Memory B cell (primary cell): ENCODE measurements at places on chromosomes 6 and 20.

- H3K27ac ChIP-seq: no peak overlapping the region
- H3K36me3 ChIP-seq: peaks cover 3% of the 10 kb centered on the region
- no peaks in the 10 kb centered on the region for H3K27me3 ChIP-seq
- no peak overlapping the region for H3K4me3 ChIP-seq
- no peak for DNase-seq
- H3K4me1 ChIP-seq: no peaks in the 10 kb centered on the region
Measured at GRCh38 chr6:162416831-162417537, 310.6 kb downstream of the PRKN start.

DNA sequence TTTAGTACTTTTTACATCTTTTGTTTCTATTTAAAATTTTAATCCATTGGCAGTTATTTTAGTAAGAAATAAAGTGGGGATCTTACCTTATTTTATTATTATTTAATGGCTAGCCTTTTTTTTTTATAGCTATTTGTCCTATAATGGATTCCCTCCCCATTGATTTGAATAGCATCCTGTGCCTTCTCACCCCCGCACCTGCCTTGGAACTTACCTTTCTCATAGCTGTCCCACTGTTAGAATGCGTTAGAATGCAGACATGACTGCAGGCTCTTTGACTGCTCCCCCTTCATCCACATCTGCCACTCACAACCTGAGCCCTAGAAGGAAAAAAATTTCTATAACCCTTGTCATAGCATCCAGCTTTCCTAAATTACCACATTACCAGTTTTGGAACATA, 9.1 kb downstream of the PKIB start:
- H3K27ac ChIP-seq: no peak overlapping the region
- no peaks in the 10 kb centered on the region for H3K36me3 ChIP-seq
- no peaks in the 10 kb centered on the region for H3K4me1 ChIP-seq
- no peak for DNase-seq
- H3K4me3 ChIP-seq: no peak overlapping the region

GRCh38 chr20:20375862-20376261, 8.0 kb downstream of the INSM1 start:
- H3K4me1 ChIP-seq: no peaks in the 10 kb centered on the region
- H3K27me3 ChIP-seq: peaks cover 21% of the 10 kb centered on the region
- no peak overlapping the region for H3K27ac ChIP-seq
- no peak overlapping the region for H3K4me3 ChIP-seq

- DNase-seq: no peak
- no peaks in the 10 kb centered on the region for H3K27me3 ChIP-seq
- no peaks in the 10 kb centered on the region for H3K36me3 ChIP-seq
- peaks cover 4% of the 10 kb centered on the region for H3K4me1 ChIP-seq
- H3K4me3 ChIP-seq: no peak overlapping the region
Measured at GRCh38 chr20:15653396-15654207, 919.6 kb downstream of the KIF16B start.

DNA sequence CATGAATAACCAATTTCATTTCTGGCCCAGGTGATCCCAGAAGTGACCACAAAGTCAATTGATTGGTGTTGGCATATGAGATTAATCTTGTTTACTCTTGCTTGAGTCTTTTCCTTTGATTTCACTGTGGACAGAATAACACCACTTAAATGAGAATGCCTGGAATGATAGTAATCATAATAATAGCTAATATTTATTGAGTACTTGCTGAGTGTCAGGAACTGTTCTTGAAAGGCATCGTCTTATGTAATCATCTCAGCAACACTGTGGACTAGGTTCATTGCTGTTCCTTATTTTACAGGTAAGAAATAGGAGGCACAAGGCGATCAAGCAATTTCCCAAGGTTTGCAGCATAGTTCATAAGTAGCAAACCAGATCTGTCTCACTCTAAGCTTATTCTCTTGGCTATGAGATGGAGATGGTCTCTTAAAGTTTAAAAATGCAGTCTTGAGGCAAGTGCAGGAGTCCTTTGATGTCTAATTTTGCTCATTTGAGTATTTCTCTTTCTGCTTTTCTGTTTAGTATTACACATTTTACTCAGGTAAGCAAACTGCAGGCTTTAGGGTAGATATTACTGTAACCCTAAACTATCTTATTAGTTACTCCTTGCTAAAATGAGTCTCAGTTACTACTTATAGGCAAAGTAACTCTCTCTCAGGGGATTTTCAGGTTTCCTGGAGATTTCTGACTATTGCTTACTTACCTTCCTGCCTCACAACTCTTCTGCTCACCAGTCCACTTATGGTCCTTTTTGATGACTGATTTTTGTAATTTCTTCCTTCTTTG, 6.3 kb downstream of the ADGRG6 start:
- H3K27ac ChIP-seq: no peak overlapping the region
- H3K27me3 ChIP-seq: peaks cover 5% of the 10 kb centered on the region
- no peak for DNase-seq
- no peaks in the 10 kb centered on the region for H3K36me3 ChIP-seq
- no peaks in the 10 kb centered on the region for H3K4me1 ChIP-seq
- H3K4me3 ChIP-seq: no peak overlapping the region

DNA sequence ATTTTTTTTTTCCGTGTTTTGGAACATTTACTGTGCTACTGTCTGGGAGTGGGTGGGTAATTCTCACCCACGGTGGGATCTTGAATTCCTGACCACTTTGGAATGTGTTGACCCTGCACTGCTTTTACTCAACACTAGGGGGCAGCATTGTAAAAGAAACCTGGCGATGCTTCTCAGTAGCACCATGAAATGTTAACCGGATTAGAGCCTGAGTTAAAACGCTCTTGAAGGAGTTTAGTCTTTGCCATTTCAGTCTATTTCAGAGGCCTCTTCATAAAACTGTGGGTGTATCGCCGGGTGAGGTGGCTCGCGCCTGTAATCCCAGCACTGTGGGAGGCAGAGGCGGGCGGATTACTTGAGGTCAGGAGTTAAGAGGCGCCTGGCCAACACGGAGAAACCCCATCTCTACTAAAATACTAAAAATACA, 114.4 kb upstream of the PRND start:
- H3K36me3 ChIP-seq: no peaks in the 10 kb centered on the region
- peak; percentile 71 for DNase-seq
- no peak overlapping the region for H3K4me3 ChIP-seq
- H3K4me1 ChIP-seq: peaks cover 16% of the 10 kb centered on the region
- H3K27me3 ChIP-seq: peaks cover 6% of the 10 kb centered on the region

DNA sequence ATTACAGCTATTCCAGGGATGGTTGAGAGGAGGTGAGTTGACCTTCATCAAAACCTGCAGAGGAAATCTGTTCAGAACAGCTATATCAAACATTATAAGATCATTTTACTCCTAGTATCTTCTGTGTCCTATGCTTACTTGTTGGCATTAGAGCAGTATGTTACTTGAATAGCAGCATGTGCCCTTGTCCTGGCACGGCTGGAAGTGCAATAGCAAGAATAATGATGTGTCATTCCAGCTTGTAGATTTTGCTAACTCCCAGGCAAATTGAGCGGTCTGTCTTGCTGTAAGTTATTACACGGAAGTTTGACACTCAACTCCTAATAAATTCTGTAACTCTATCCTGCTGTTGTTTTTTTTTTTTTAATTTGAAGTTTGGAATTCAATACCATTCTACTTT, 385.5 kb downstream of the TENT5A start:
- no peaks in the 10 kb centered on the region for H3K4me1 ChIP-seq
- DNase-seq: no peak
- H3K27me3 ChIP-seq: no peaks in the 10 kb centered on the region

GRCh38 chr6:28188111-28188979, 36.7 kb upstream of the ZSCAN9 start:
- DNase-seq: no peak
- H3K27me3 ChIP-seq: no peaks in the 10 kb centered on the region
- no peaks in the 10 kb centered on the region for H3K4me1 ChIP-seq
- no peak overlapping the region for H3K27ac ChIP-seq
- no peak overlapping the region for H3K4me3 ChIP-seq
- peaks cover 3% of the 10 kb centered on the region for H3K36me3 ChIP-seq

GRCh38 chr20:19381947-19382346, 169.5 kb downstream of the SLC24A3 start:
- H3K27me3 ChIP-seq: no peaks in the 10 kb centered on the region
- DNase-seq: no peak
- no peak overlapping the region for H3K4me3 ChIP-seq
- no peaks in the 10 kb centered on the region for H3K36me3 ChIP-seq
- no peaks in the 10 kb centered on the region for H3K4me1 ChIP-seq

GRCh38 chr6:148548749-148549140, 198.1 kb upstream of the UST start:
- H3K27ac ChIP-seq: no peak overlapping the region
- H3K4me1 ChIP-seq: no peaks in the 10 kb centered on the region
- DNase-seq: no peak
- H3K27me3 ChIP-seq: peaks cover 2% of the 10 kb centered on the region
- no peaks in the 10 kb centered on the region for H3K36me3 ChIP-seq

DNA sequence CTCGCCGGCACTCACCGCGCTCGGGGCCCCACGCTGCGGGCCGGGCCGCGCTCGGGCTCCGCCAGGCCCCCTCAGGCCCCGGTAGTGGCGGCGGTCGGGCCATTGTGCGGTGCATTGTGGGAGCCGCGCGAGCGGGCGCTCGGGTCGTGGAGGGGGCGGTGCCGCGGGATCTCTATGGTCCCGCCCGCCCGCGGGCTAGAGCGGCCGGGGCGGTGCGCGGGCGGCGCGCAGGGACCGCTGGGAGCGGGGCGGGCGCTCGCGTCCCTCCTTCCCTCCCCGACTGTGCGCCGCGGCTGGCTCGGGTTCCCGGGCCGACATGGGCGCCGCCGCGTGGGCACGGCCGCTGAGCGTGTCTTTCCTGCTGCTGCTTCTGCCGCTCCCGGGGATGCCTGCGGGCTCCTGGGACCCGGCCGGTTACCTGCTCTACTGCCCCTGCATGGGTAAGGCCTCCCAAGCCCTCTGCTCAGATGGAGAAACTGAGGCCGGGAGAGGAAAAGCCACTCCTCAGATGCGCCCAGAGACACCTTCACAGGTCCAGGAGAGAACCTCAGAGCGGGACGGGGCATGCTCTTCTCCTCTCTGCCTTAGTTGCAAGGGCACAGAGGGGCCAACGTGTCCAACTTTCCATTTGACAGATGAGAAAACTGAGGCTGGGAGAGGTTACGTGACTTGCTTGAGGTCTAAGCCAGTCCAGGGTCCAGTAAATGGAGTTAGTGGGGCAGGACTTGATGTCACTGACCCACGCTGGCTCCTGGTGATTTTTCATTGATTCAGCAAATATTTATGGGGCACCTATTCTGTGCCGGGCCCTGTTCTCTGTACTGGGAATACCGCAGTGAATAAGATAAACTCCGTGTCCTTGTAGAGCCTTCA, at the start of the genes PLAGL2 and POFUT1:
TSS of gene PLAGL2 (minus strand) at position 118 of the 873 bp plus-strand sequence. CDS start 5,565 bp downstream, outside the sequence.
TSS of gene POFUT1 (plus strand) at position 255 of the 873 bp plus-strand sequence. CDS start at position 317, 62 bp downstream.
- peaks cover 55% of the 10 kb centered on the region for H3K4me1 ChIP-seq
- peak within 1 kb of the TSS; percentile 93 for H3K27ac ChIP-seq
- no peaks in the 10 kb centered on the region for H3K27me3 ChIP-seq
- peak within 1 kb of the TSS; percentile 95 for H3K4me3 ChIP-seq

DNA sequence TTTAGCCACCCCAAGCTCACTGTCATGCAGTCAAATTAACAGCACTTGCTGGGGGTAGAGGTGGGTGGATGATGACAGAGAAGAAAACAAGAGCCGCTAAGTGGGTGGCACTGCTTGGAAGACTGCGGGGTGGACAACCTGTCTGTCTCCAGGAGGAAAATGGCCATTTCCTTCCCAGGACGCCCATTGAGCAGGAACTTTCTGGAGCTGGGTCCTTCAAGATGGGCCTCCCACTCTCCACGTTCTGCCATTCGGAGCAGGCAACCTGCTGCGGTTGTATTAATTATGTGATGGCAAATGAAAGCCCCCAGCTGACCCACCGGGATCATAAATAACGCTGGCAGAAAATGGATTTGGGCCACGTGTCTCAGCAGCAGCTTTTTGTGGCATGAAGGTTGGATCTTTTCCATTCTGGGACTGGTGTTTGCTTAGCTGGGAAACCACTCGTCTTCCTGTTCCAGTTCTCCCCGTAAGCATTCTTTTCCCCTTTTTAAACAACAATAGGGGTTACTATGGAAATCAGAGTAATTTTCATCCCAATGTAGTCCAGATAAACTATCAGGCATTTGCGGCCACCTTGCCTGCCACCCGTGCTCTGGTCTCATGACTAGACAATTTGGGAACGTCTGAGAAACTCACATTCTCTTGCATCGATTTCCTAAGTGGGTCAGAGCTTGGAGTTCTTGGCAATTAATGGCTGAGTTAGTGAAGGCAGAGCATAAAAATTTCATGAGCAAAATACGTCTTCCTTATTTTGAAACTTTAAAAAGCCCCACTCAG, 215.5 kb downstream of the ANKRD60 start:
- H3K4me3 ChIP-seq: no peak overlapping the region
- H3K27me3 ChIP-seq: peaks cover 18% of the 10 kb centered on the region
- no peaks in the 10 kb centered on the region for H3K36me3 ChIP-seq
- H3K4me1 ChIP-seq: no peaks in the 10 kb centered on the region
- H3K27ac ChIP-seq: no peak overlapping the region
- no peak for DNase-seq

DNA sequence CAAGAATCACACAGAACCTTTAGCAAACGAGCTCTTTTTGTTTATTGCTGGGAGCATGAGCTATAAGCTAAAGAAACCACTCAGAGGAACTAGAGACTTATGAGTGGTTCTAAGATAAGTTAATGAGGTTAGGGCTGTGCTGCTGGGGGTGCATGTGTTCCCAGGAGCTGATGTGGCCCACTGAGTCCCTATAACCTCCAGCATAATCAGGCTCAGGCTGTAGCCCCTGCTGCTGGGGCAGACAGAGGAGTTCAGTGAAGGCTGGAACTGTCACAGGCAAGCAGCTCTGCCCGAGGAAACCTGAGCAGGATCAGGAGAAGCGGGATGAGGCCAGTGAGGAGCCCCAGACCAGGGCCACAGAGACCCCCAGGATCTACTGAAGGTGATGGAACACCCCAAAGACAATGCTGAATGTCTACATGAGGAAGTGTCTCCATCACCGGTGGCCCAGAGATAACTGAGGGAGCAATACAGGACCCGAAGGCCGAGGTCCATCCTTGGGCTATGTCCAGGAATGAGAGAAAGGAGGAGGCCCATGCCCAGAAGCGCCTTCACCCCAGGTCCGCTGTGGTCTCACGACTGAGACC, 17.3 kb downstream of the TUBB2B start:
- H3K4me1 ChIP-seq: peaks cover 10% of the 10 kb centered on the region
- H3K4me3 ChIP-seq: no peak overlapping the region
- no peaks in the 10 kb centered on the region for H3K36me3 ChIP-seq
- DNase-seq: no peak
- no peak overlapping the region for H3K27ac ChIP-seq

DNA sequence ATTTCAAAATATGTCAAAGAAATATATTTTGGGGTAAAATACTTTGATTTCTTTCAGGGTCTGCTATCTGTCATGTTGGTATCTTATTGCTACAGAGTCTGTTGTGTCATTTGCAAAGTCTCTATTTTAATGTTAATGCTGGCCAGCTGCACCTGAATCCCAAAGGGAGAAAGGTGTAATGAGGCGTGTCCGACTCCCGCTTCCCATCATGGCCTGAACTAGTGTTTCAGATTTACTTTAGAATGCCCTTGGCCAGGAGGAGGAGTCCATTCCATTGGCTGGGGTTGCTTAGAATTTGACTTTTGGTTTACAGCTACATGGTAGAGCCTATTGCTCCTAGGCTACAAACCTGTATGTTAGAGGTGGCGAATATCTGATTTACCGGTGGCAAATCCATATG, 69.3 kb downstream of the FAM50B start:
- no peaks in the 10 kb centered on the region for H3K36me3 ChIP-seq
- H3K27me3 ChIP-seq: peaks cover 3% of the 10 kb centered on the region
- H3K27ac ChIP-seq: no peak overlapping the region
- no peak overlapping the region for H3K4me3 ChIP-seq

GRCh38 chr6:144349690-144350527, 64.8 kb downstream of the UTRN start:
- peaks cover 19% of the 10 kb centered on the region for H3K36me3 ChIP-seq
- peak overlapping the region; percentile 85 for H3K27ac ChIP-seq
- no peaks in the 10 kb centered on the region for H3K27me3 ChIP-seq
- no peak for DNase-seq
- H3K4me3 ChIP-seq: peak overlapping the region; percentile 71

GRCh38 chr6:36659271-36659670, 19.2 kb upstream of the CDKN1A start:
- no peak for DNase-seq
- H3K4me1 ChIP-seq: peaks cover 22% of the 10 kb centered on the region
- no peak overlapping the region for H3K4me3 ChIP-seq
- peaks cover 6% of the 10 kb centered on the region for H3K27me3 ChIP-seq
- no peaks in the 10 kb centered on the region for H3K36me3 ChIP-seq
